Right atrium auricular region (tissue), 2 donors: ENCODE measurements at places on chromosomes 11 and 22. TPM values are rescaled to one million over a fixed set of nuclear protein-coding genes. Genes with fewer than 3 reads are reported as not detected.

GRCh38 chr11:50080256-50080655 lies 47.6 kb downstream of the OR4C45 start:
- no peaks in the 10 kb centered on the region for H3K27me3 ChIP-seq
- H3K4me1 ChIP-seq = no peaks in the 10 kb centered on the region
- H3K27ac ChIP-seq = no peak overlapping the region
- DNase-seq = no peak

Gene TIMP3
- total RNA-seq = 625 TPM

DNA sequence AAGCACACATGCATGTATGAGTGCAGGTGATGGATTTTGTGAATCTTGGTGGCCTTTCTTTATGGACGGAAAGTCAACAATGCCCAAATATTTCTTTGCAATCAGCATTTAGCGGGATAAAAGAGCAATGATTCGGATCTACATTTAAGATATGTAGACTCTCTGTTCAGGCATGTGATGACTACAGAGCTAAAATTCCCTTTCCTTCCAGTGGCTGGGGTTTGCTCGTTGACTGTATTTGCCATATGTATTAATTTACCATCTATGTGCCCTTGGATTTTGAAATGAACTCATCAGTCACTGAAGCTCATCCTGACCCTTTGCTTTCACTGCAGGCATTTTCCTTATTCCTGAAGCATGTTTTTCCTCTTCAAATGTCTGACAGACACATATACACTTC lies 13.6 kb downstream of the BLID start:
- H3K4me1 ChIP-seq = no peaks in the 10 kb centered on the region
- H3K36me3 ChIP-seq = no peaks in the 10 kb centered on the region
- no peak for DNase-seq
- peak overlapping the region; percentile 85 for H3K27ac ChIP-seq
- H3K27me3 ChIP-seq = no peaks in the 10 kb centered on the region
- no peak overlapping the region for H3K4me3 ChIP-seq

DNA sequence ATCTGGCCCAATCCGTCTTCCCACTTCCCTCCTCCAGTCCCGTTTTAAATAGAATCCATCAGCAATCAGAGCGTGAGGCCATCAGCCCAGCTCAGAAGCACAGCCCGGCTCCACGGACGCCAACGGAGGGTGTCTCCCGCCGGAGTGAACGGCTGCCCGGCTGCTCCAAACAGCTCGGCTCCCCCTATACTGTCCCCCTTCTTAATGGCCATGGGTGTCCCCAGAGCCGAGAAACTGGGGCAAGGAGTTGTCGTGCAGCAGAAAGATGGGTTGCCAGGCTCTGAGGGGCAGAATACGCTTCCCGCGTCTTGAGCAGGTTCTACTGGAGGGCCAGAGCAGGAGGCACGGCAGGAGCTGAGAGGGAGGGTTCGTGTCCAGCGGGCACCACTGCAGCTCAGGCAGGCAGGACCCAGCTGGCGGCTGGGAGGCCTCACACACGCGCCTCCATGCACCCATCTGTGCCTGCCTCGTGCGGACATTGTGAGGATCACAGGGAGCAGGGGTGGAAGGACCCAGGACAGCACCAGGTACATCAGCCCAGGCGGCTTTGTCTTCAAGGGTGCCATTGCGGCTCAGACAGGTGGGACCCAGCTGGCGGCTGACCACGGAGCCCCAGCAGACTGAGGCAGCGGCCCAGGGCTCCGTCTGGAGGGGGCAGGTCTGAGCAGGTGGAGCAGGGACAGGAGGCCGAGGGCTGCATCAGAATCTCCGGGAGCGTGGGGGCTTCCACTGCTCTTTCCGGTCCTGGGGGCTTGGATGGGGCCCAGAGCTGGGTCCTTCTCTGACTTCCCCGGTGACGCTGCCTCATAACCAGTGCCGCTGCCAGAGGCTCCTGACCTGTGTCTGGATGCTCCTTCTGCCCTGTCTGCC lies 882.7 kb downstream of the BRD1 start:
- H3K27me3 ChIP-seq = no peaks in the 10 kb centered on the region
- DNase-seq = peak; percentile 44
- no peaks in the 10 kb centered on the region for H3K36me3 ChIP-seq
- H3K4me1 ChIP-seq = no peaks in the 10 kb centered on the region
- H3K27ac ChIP-seq = no peak overlapping the region

DNA sequence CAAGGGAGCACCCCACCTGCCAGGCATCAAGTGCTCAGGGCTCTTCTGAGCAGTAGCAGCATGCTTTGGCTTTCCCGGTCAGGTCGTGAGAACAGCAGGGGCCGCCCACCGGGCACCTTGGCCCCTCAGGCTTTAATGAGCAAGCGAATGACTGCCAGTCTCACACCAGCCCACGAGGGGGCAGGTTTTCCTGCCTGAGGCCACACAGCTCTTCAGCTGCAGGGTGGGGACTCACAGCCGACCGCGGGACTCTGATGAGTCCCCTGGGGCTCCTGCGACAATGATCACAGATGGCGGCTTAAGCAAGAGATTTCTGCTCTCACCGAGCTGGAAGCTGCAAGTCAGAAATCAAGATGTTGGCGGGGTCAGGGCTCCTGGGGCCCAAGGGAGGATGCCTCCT lies 14.3 kb upstream of the FGF19 start:
- H3K4me3 ChIP-seq = no peak overlapping the region
- no peaks in the 10 kb centered on the region for H3K4me1 ChIP-seq
- H3K27me3 ChIP-seq = no peaks in the 10 kb centered on the region
- DNase-seq = no peak
- no peak overlapping the region for H3K27ac ChIP-seq

DNA sequence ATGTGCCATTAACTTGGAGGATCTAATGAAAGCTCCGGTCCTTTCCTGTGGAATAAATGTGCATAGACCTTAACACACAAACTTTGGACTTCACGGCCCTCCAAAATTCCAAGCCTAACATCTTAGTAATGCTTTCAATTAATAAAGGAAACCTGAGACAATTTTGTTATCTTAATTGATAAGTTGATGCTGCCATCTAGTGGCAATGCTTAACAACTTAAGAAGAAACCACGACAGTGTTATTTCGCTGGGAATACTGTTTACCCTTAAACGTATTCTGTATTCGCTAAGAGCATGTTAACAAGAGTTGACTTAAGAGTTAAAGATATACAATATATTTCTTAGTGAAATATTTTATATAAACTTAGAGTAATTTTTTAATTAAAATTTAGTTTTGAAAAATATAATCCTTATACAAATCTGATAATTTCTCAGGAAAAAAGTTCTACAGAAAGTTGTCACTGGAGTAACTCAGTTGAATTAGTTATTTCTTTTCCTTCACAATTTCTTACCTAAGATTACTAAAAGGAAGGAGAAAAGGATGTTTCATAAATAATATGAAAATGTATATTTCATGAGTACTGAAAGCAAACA lies 35.0 kb upstream of the OR9G4 start:
- DNase-seq = no peak
- H3K27me3 ChIP-seq = peaks cover 3% of the 10 kb centered on the region
- H3K27ac ChIP-seq = no peak overlapping the region
- no peaks in the 10 kb centered on the region for H3K36me3 ChIP-seq

Gene LMNTD2
- 0.33 TPM for total RNA-seq

GRCh38 chr22:22058633-22059290 lies 76.2 kb upstream of the TOP3B start:
- H3K4me1 ChIP-seq = peaks cover 10% of the 10 kb centered on the region
- H3K4me3 ChIP-seq = no peak overlapping the region
- H3K36me3 ChIP-seq = no peaks in the 10 kb centered on the region
- no peak overlapping the region for H3K27ac ChIP-seq
- H3K27me3 ChIP-seq = no peaks in the 10 kb centered on the region

Gene PGA5
- total RNA-seq = 0.48 TPM

- no peaks in the 10 kb centered on the region for H3K4me1 ChIP-seq
- no peak overlapping the region for H3K4me3 ChIP-seq
- H3K27me3 ChIP-seq = no peaks in the 10 kb centered on the region
- H3K36me3 ChIP-seq = peaks cover 34% of the 10 kb centered on the region
These were observed 150.9 kb downstream of the TBC1D22A start for GRCh38 chr22:46913351-46913750.

GRCh38 chr11:75524665-75525432 lies 892 bp downstream of the GDPD5 start:
- no peaks in the 10 kb centered on the region for H3K27me3 ChIP-seq
- no peak for DNase-seq
- peak overlapping the region; percentile 42 for H3K27ac ChIP-seq
- H3K36me3 ChIP-seq = no peaks in the 10 kb centered on the region
- peak overlapping the region; percentile 67 for H3K4me3 ChIP-seq

DNA sequence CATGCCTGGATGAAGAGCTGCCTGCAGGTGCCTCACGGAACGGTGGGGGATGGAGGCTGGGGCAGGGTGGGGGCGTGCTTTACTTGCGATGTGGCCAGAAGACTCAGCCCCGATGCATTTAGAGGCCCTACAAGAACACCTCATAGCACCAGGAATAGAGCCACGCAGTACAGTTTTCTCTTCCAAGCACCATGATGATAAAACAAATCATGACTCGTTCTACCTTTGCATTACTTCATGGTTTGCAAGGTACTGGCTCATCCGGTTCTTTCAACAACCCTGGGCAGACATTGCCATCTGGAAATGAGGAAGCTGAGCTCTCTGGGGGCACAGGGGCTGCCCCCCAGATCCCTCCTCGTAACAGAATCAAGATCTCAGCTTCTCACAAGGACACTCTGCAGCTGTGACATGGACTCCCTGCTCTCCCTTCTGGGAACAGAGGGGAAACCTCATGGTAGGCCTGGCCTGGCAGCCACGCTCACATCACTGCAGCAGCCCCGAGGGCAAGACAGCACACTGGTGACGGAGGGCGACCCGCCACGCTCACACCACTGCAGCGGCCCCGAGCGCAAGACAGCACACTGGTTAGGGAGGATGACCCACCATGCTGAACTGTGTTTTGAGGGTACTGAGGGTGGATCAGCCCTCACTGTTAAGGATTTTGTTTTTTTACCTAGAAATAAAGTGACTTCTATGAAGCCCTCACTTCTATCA lies 46.9 kb downstream of the PHF21B start:
- no peak for DNase-seq
- H3K36me3 ChIP-seq = no peaks in the 10 kb centered on the region
- H3K4me3 ChIP-seq = no peak overlapping the region
- no peak overlapping the region for H3K27ac ChIP-seq
- H3K27me3 ChIP-seq = no peaks in the 10 kb centered on the region
- no peaks in the 10 kb centered on the region for H3K4me1 ChIP-seq

Gene ACR
- total RNA-seq = not detected

Gene APOL5
- 0.74 TPM for total RNA-seq

DNA sequence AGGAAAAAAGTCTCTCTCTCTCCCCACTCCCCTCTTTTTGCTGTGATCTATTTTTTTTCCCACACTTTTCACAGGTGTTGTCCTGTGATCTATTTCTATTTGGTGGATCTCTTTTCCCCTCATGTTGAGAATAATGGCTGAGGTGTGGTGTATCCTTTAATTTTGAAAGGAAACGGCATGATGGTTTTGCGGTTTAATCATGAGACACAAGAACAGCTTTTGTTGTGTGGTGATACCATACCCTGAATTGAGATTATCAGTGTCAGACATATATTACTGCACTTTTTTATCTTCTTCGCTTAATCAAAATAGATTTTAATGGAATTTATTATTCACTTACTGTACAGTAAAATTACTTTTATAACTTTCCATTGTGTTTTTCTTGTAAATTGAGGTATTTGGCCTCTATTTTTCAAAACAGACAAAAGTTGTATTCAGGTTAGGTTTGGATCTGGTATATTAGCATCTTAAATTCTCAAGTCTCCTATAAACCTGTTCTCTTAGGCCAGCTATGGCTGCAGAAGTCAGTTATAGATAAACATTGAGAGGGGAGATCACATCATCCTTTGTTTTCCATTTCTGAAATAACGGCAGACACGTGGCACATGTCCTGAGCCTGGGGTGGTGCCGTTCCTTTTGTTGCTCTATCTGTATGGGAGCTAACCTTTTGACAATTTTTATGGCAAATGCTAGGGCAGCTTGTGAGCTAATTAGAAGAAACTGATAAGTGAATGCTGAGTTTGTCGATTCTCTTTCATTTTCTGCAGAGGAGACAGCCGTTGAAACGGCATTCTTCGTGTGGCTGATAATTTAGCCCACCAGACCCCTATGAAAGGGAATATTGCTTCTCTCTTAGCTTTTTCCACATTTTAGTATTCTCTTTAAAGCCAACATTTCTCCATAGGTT lies 25.8 kb downstream of the NF2 start:
- H3K4me3 ChIP-seq = no peak overlapping the region
- DNase-seq = no peak
- H3K27ac ChIP-seq = no peak overlapping the region

Gene C1QTNF5
- total RNA-seq = 41.4 TPM

GRCh38 chr22:42509548-42509947 lies 10.0 kb downstream of the RRP7A start:
- H3K27me3 ChIP-seq = no peaks in the 10 kb centered on the region
- no peak overlapping the region for H3K4me3 ChIP-seq
- peaks cover 6% of the 10 kb centered on the region for H3K4me1 ChIP-seq
- no peak for DNase-seq
- no peak overlapping the region for H3K27ac ChIP-seq

Gene BET1L
- 20.7 TPM for total RNA-seq
